SW480 (cell line): ENCODE measurements at places on chromosomes 12 and 14.

GRCh38 chr14:61168141-61168540 is 113.0 kb downstream of the TMEM30B start:
- no peak for DNase-seq

DNA sequence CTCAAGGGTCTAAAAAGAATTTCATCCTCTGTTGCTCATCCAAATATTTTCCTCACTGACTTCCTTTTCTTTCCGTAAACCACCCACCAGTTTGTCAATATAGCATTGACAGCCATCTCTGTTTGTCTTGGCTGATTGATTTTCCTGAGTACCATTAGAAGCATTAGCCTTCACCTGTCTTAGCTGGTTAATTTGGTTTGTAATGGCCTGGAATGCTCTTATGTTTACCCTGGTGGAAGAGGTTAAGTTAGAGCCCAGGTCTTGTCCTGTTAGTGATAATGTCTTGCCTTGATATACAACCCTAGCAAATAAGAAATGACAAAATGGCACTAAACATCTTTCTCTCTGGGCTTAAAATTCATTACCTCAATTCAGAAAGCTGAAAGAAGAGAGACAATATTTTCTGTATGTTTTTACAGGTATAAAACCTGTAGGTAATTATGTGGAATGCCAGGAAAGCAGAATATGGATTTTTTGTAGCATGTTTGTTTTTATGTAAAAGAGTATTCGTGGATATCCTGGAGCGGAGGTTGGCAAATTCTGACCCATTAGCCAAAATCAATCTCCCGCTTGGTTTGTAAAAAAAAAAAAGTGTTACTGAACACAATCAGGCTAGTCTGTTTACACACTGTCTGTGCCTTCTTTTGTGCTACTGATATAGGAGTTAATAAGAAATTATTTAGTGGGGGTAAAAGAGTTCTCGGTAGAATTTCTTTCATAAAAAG is 224.4 kb upstream of the DAAM1 start:
- no peak for DNase-seq

DNA sequence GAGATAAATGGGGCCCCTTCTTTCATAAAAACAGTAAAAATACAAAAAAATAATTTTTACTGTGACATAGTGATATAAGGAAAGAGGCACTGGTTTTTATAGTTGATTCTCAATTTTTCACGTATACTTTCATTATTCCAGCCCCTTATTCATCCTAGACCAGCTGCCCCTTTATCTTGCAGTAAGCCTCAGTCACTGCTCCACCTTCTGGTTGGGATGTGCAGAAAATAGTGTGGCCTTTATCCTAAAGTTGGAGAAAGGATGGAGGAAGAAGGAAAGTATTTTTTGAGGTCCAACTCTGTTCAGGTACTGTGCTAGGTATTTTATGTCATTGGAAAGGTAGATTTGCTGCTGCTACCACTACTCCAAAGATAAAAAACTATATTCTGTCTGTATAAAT is 172.7 kb downstream of the ANO6 start:
- DNase-seq: peak; percentile 36

DNA sequence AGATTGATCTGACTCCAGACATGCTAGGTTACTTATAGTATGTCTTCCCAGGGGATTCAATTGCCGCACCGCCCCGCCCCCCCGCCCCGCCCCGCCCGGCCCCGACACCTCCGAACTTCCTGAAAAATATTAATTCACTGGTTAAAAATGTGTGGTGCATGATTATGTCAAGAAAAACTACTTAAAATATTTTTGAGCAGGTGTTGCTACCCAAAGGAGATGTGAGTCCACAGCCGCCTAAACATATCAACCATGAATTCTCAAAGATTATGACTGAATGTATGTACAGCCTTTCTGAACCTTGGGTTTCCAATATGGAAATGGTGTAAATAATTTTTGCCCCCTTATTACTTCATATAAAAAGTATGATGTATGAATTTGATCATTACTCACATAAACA is 2.7 kb upstream of the RIMKLB start:
- DNase-seq: no peak

DNA sequence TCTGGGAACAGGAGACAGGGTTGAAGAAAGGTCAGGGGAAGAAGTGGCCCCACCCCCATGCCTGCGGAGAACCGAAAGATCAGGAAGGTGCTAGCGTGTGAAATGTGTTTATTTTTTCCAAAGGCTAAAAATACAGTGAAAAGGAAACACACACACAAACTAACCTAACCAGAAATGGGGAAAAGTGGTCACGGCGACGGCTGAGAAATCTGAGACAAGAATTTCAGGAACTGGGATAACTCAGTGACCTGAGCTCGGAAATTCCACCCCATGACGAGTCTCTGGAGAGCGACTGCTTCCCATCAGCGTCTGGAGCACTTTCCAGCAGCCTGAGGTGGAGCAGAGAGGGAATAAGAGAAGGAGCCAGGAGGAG is 16.6 kb upstream of the RND1 start:
- DNase-seq: no peak

GRCh38 chr12:50201987-50202521 is 34.9 kb upstream of the CERS5 start:
- peak; percentile 83 for DNase-seq

- no peak for DNase-seq
Observed at GRCh38 chr12:1590221-1590979, 4.0 kb downstream of the FBXL14 start.

- no peak for DNase-seq
Observed at GRCh38 chr12:50569876-50570275, 65.1 kb downstream of the DIP2B start.
